ENCODE measurements at places on chromosomes 4 and X.

GRCh38 chr4:7909463-7910262 is 30.0 kb downstream of the AFAP1 start:
- DNase-seq: no peak

- DNase-seq: peak; percentile 43
These were observed 622.1 kb downstream of the SPRY1 start for GRCh38 chr4:124018383-124019317.

GRCh38 chr4:143559757-143560147 is 46.2 kb downstream of the SMARCA5 start:
- DNase-seq: no peak

GRCh38 chr4:6752486-6752829 is 30.1 kb upstream of the KIAA0232 start:
- DNase-seq: no peak

DNA sequence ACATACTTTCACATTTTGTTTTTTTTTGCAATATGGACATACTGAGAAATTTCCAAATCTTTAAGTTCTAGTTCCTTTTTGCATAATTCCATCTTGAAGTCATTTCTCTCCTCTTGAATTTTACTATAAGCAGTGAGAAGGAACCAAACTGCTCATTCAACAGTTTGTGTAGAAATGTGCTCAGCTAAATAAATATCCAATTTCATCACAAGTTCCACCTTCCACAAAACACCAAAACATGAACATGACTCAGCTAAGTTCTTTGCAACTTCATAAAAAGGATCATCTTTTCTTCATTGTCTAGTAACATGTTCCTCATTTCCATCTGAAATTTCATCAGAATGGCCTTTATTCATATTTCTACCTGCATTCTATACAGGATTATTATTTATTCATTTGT is 77.3 kb upstream of the FGF13 start:
- no peak for DNase-seq

- peak; percentile 15 for DNase-seq
These were observed 2.0 kb upstream of the THAP9 start for GRCh38 chr4:82898322-82899243.

DNA sequence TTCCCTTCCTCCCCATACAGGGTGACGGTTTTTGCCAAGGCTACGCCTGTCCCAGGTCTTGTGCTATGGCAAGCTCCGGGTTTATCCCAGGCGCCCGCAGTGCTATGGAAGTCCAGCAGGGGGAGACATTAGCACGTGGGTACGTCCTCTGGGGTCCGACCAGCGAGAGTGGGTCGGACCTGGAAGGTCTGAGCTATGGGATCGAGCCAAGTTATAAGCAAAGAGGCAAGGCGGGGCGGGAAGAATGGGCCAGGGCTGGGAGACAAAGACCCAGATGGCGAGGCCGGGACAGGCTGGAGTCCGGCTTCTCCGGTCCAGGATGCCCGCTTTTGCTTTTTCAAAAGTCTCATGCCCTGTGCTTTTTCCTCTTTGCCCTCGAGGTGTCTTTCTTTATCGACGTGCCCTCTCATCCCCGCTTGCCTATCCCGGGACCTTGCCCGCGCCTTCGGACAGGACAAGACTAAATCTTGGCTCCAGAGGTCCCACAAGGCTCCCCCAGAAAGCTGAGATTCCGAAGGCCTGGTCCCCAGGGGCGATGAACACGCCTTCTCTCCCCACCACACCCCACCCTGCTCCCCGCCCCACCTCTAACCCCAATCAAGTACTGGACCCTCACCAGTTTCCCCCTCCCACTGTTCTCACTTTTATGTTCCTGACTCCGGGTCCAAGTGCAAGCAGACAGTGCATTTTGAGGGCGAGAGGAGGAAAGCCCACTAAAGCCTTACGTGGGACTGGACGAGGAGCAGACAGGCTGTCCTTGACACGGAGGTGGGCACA is 785 bp upstream of the EFNB1 start:
- peak; percentile 72 for DNase-seq

- no peak for DNase-seq
These were observed 353.8 kb upstream of the HAND2 start for GRCh38 chr4:173883821-173884220.

DNA sequence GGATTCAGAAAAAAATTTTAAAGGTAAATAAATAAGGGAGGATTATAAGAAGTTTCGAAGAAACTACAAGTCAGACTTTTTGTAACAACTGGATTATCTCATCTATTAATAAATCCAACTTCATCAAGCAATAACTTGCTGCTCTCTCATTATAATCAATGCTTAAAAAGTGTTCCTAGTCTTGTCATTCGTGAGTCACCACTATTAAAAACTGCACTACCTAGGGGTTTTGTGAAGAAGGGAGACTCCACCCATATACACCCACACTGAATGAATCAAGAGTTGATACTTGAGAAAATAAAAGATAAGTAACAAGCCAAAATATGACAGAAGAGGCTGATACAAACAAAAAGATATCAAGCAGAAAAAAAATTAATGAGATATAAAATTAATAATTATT is 360.5 kb downstream of the ZNF674 start:
- no peak for DNase-seq

GRCh38 chr4:82748810-82749470 is 49.7 kb downstream of the SCD5 start:
- no peak for DNase-seq

DNA sequence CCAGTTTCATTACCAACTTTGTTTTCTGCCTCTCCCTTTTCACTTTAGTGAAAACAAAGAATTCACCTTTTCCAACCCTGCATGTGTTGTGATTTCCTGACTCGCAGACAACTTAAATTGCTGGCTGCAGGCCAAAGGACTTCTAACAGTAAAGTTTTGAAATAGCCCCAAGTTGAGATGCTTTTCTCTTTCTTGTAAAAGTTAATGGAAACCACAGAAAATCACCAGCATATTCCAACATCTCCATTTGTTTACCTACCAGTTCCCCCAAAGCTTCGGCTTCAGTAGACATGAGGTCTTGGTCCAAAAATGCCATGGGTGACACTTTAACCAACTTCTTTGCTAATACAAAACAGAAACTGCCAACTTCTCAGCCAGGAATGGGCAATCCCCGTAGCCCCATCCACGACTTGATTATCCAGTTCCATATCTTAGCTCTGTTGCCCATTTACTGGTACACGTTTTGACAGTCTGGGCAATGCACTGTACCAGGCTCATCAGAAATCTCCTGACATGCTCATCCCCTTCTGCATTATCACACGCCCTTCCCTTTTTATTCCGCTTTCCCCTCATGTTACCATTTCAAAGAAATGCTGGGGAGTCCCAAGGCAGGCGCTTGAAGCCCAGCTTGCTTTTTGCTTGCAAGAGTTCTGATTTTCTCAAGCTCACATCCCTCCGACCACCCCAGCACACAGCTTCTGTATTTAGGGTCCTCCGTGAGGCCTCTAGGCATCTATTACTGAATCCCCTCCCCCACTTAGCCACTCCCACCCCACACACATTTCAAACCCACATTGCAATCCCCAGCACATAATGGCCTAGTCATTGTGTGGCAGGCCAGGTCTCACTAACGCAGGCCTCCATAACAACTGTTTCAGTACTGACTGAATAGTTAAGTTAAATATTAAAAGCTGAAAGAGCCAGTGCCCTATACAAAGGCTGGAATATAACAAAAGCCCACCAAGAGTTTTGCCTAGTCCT is 137.9 kb upstream of the S100G start:
- DNase-seq: no peak

GRCh38 chrX:41692162-41692749 is 3.5 kb downstream of the GPR34 start:
- no peak for DNase-seq

DNA sequence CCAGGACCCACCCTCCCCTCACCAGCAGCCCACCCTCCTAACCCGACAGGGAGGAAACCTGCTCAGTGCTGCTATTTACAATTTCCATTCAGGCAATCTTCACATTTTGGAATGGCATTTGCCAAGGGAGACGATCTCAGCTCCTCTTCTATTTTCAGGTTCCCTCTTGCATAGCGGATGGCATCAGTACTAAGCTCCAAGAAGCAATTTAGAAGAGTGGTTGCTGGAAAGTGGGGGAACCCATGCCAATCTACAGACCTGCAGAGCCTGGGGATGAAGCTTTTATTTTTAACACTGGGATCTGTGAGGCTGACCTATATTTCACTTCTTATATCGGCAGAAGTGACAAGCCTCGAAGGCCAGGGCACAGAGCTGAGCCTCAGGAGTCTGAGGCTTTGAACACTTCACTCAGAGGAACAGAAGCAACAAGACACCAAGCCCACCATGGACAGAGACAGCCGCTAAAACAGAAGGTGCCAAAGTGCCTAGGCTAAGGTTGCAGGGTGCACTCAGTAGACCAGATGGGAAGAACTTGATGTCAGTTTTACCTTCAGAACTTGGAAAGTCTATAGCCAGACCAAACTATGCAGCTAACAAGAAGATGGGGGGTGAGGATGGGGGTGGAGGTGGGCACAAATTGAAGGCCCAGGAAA is 44.0 kb downstream of the SCD5 start:
- DNase-seq: no peak

All from gastrocnemius medialis (tissue), 4 donors.